ENCODE measurements at places on chromosomes 6 and 20. TPM values are rescaled to one million over a fixed set of nuclear protein-coding genes. Genes with fewer than 3 reads are reported as not detected.

DNA sequence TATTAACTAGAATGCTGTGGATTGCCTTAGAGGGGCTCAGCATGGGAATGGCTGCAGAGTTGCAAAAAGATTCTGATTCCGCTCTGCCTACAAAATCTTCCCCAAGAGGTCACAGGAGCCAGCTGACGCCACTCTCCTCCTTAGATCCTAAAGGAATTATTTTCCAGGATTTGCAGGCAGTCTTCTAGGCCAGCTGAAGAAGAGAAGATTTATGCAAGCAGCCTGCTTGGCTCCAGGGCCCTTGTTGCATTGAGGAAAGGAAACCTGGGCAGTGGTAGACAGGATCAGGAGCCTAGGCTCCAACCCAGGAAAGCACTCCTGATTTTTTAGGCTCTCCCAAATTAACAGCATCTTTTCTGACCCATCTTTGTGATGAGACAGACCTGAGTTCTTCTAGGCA is 245.8 kb downstream of the PKHD1 start:
- DNase-seq, result no peak

Gene FAM83B
- total RNA-seq, result not detected

- peak; percentile 34 for DNase-seq
Measured at GRCh38 chr6:152351110-152351509, 286.1 kb downstream of the SYNE1 start.

GRCh38 chr6:77633993-77634715 is 18.7 kb upstream of the MEI4 start:
- DNase-seq, result peak; percentile 41

Gene ADGRG6
- total RNA-seq, result 1.4 TPM

- DNase-seq, result peak; percentile 55
Measured at GRCh38 chr6:24273096-24273870, 84.6 kb downstream of the DCDC2 start.

DNA sequence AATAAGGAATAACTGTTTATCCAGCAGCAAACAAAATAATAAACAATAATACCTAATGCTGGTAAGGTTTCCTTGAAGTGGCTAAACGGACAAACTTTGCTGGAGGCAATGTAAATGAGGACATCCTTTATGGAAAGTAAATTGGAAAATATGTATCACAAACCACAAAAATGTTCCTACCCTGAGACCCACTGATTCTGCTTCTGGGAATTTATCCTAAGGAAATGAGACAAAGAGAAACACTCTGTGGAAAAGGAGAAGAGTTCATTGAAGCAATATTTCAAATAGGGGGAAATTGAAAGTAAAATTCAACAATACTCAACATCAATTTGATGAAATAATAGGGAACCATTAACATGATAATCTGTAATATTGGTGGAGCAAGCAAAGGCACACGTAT is 37.9 kb downstream of the MAFB start:
- no peak for DNase-seq

DNA sequence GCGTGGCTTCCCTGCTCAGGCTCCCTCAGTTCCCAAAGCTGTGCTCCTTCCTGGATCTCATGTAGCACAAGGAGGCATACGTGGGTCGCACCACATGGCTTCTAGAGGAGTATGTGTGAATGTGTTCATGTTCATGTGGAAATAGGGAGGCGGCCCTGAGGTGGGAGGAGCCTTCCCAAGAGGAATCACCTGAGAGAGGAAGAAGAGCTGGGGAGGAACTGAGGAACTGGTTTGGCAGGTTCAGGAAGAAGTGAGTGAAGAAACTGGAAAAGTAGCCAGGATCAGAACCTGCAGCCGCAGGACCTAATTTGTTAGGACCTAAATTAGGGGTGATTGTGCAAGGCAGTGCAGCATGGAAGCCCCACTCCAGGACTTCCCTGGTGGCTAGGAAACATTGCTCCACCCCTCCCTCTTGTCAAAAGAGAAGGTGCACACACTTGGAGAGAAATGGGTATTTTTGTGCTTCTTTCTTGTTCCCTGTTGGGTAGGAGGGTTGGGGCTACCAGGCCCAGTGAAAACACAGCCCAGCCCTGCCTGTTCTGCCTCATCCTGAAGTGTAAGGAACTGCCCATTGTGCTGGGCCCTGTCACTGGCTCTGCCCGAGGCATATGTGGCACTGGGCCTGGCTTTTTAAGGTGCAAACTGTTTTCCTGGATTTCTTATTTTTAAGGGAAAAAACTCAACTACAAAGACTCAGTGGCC is 20.7 kb downstream of the SYNJ2 start:
- DNase-seq, result no peak

Gene TNFAIP3
- 7.8 TPM for total RNA-seq
